CD4-positive, alpha-beta T cell (primary cell): ENCODE measurements at places on chromosomes 1 and 21.

DNA sequence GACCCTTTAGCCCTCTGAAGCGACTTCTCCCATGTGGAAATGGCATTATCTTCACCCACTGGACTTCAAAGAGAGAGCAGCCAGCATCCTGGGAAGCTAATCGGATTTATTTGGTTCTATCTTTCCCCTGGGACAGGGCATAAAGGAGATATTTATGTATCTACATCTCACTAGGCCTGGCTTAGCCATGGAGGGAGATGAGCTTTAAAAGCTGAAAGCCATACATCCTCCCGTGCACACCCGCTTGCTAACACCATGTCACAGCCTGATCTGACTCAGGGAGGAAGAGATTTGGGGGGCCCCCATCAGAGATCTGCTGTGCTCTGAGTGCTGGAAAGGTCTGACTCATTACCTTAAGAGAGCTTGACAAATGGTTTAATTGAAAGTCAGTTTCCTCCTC is 155.9 kb downstream of the PLXNA2 start:
- no peak for DNase-seq

DNA sequence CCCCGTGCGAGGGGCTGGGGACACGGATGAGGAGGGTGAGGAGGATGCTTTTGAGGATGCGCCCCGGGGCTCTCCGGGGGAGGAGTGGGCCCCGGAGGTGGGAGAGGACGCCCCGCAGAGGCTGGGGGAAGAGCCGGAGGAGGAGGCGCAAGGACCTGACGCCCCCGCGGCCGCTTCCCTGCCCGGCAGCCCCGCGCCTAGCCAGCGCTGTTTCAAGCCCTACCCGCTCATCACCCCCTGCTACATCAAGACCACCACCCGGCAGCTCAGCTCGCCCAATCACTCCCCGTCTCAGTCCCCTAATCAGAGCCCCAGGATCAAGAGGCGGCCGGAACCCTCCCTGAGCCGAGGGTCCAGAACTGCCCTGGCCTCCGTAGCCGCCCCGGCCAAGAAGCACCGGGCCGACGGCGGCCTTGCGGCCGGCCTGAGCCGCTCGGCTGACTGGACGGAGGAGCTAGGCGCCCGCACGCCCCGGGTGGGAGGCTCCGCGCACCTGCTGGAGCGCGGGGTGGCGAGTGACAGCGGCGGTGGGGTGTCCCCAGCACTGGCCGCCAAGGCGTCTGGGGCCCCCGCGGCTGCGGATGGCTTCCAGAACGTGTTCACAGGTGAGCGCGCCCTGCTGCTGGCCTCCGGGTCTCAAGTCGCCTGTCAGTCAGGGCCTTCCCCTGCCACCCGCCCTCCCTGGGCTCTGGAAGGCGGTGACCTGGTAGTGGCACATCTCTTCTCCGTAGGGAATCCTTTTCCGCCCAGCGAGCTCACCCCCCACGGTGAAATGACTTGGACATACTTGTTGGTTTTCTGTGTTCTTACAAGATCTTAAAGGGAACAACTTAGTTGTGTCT is 1.7 kb downstream of the FMN2 start:
- DNase-seq, result no peak

DNA sequence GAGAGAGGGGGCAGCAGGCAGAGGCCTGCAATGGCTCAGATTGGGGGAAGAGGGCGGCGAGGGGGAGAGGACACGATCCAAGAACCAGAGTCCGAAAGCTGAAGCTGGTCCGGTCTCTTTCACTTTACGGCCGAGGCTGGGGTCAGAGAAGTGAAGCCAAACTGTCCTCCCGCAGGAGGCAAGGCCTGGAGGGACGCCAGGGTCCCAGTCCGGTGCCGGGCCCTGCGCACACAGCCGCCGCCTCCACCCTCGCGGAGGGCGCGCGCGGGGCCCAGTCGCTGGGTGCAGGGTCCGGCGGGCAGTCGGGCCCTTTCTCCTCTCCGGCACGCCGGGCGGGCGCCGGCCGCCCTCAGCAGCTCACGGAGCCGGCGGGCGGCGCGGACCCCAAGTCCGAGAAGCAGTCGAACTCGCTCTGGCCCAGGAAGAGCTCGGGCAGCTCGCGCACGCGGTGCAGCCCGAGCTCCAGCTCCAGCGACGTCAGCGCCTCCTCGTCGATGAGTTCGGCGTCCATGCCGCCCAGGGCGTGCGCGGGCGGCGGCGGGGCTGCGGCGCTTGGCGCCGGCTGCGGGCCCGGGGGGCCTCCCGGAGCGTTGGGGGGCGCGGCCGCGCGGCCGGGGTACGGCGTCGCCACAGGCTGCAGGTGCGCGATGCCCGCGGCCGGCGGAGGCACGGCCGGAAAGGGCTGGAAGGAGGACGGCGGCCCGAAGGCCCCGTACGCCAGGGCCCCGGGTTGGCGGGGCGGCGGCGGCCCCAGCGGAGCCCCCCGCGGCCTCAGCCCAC is 749 bp downstream of the CITED4 start:
- peak; percentile 35 for DNase-seq

- no peak for DNase-seq
Observed at GRCh38 chr21:39663742-39664492, 51.2 kb downstream of the B3GALT5 start.

- DNase-seq, result no peak
Observed at GRCh38 chr1:21670956-21671902, 2.1 kb upstream of the RAP1GAP start.
